ENCODE measurements at places on chromosomes 11 and 22.

GRCh38 chr11:66012946-66013761 lies 1.3 kb downstream of the CST6 start:
- DNase-seq, result no peak

- no peak for DNase-seq
Measured at GRCh38 chr11:119295178-119295577, 21.8 kb downstream of the MCAM start.

DNA sequence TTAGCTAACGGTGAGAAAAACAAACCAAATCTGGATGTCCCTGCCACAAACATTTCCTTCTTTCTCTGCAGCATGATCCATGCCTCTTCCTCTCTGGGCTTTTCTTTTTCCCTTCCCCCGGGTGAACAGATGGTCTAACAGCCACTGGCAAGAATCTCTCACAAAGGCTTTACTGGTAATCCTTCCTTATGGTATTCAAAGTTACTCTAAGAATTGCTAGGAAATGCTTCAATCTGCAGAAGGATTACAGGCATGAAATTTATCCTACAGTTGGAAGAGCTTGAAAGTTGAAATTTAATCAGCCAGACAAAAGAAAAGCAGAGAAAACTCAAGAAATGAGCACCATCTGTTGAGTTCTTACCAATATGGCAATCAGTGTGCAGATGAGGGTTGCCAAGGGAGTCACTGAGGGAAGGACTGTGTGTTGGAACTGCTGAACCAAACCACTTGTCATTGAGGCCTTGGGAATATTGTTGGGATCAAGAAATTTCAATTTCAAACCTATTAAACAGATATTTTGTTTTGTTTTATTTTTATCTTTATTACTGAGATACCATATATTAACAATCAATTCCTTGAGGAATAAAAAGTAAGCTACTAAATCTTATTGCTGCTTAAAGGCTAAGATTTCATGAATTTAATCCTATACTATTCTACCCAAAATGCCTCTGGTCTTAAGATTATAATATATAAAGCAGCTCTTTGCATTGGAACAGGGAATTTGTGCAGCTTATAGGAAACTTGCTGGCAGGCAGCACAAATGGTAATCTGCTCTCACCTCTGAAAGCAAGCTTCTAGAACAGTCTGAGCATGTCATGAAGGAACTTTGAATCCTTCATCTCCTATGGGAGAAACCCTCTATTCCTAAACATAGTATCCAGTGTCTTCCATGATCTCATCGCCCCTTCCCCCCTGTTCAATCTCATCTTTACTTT lies 29.7 kb upstream of the NDUFC2 start:
- DNase-seq, result no peak

DNA sequence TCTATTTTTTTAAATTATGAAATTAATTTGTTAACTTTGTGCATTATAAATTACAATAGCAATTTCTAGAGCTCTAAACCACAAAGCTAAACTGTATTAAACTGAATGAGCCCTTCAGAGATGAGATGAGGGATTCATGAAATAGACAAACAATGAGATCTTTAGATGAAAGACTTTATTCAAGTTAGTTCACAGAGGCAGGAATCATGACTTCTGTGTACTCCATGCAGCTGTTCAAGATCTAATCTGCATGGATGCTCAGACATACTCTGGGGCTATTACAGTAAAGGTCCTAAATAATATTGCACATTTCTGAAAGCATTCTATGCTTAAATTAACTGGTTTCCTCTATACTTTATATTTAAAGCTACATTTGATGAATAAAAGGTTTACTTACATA lies 122.7 kb downstream of the FCHSD2 start:
- no peak for DNase-seq

DNA sequence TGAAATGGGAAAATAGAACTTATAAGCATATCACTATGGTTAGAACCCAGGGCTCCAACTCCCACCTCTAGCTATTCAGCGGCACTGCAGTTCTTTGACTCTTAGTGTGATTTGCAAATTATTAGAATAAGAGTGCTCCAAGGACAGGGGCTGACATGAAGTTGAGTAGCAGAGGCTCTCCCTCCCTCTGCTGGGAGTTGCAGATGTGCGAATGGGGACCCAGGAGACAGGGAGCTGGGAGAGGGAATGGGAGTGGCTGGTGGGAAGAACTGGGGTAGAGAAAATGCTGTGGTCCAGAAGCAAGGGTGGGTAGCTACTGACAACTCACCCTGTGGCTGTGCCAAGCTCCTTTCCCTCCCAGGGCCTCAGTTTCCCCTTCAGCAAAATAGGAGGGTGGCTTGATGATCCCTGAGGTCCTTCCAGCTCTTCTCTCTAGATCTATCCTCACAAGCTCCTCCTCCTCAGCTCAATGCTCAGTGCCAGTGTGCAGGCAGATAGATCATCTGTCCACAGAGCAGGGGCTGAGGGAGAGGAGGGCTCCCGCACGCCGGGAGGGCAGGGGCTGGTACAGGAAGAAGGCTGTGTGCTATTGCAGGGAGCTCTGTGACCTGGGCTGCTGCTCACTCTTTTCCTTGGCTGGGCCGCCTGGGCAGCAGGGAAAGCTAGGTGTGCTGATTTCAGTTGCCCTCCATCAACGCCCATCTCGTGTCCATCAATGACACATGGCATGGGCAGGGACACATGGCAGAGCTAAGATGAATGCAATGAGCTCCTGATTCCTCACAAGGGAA lies 99.0 kb downstream of the NECTIN1 start:
- DNase-seq, result no peak

DNA sequence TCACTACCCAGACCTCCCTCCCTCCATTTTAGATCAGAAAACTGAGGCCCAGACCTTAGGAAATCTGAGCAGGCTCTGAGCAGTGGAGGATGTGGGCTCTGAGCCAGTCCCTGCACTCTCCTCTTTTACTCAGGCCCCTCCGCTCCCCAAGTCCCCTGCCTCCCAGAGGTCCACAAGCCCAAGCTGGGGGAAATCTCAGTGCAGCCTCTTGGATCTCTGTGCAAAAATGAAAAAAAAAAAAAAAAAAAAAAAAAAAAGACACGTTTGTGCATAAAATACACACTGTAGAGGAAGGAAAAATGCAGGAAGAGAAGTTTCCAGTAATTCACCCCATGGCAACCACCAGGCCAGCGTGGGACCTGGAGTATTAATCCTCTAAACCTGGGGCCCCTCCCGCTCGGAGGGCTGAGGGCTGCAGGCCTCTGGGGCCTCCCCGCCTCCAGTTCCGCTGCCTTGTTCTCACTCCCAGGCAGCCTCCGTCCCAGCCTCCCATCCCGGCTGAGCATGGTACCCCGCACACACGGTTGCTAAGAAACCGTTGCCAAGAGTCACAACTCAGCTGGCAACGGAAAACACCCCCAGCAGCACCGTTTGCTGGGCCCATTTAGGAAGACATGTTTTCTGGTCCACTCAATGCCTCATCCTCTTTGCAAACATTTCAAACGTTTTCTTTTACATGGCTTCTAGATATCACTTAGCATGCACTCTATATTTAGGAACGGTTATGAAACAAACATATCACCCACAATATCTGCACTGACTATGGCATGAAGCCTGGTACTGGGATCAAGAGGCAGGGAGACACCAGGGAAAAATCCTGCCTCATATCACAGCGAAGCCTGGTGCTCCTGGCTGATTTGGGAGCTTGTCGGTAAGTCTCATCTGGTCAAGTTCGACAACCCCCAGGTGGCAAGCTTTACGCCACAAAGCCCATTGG lies 227.5 kb downstream of the CTTN start:
- no peak for DNase-seq
